ENCODE measurements at places on chromosomes 12 and 14.

GRCh38 chr12:3421191-3421978 lies 69.6 kb upstream of the PRMT8 start:
- no peak for DNase-seq

GRCh38 chr12:28192125-28192524 lies 1.9 kb downstream of the CCDC91 start:
- no peak for DNase-seq

- DNase-seq, result no peak
These were observed 57.7 kb upstream of the CSRP2 start for GRCh38 chr12:76936275-76937193.

- DNase-seq, result no peak
These were observed 115.0 kb downstream of the RPAP3 start for GRCh38 chr12:47590771-47591360.

DNA sequence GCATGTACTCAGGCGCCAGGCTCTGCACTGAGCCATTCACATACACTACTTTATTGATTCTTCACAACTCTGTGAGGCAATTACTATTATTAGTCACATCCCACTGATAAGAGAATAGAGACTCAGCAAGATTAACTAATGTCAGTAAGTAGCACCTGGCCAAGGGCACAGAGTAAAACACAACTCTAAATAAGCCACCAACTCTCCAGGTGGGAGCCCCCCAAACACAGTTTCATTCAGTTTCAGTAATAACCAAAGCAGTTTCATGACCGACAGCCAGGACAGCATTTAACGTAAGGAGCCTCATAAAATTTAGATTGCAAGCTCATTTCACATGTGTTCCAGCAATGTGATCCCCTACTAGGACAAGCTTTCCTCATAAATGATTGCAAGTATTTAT lies 323.1 kb upstream of the CCDC196 start:
- no peak for DNase-seq

DNA sequence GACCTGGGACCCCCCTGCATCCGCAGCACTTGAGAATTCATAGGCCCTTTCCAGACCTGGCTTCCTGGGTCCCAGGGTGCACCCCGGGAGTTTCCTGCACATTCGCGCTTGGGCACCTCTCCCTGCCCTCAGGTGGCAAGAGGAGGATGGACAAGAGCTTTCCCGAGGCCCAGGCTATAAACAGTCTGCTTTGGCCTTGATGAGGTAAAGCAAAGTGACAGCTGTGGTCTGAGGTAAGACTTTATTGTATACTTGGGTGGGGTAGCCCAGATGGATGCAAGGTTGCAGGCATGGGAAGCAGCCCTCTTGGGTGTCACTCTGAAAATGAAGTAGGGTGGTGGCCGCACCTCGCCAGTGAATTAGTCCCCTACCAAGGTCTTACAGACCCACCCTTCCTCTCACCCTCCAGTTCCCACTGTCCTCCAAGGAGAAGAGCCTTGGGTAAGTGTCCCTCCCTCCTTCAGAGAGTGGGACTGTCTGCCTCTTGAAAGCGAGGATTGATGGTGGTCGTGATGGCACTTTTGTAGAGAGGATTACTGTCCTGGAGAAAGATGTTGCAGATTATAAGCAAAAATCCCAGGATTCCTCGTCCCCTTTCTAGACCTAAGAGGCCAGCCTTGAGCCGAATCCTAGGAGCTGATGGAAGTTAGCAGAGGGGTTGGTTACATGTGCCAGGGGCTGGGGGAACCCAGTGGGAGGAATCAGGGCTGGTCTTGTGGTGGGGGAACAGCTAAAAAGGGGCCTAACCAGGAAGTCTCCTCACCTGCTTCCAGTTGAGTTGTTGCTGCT lies 10.6 kb upstream of the CSAD start:
- DNase-seq, result no peak

Data from right renal pelvis (tissue), 4 donors.